ENCODE measurements at places on chromosomes 3 and 15. TPM values are rescaled to one million over a fixed set of nuclear protein-coding genes. Genes with fewer than 3 reads are reported as not detected.

CA12 gene
- total RNA-seq = 1.2 TPM

TM4SF4 gene
- total RNA-seq = not detected

RBM5 gene
- total RNA-seq = 151 TPM

LDHAL6B gene
- total RNA-seq = not detected

CPA3 gene
- 0.98 TPM for total RNA-seq

A4GNT gene
- total RNA-seq = not detected

PAK6 gene
- not detected for total RNA-seq

APH1B gene
- 17.8 TPM for total RNA-seq

SMC4 gene
- 44.1 TPM for total RNA-seq

INTS14 gene
- 44.7 TPM for total RNA-seq

CHST13 gene
- not detected for total RNA-seq

SAMMSON gene
- not detected for total RNA-seq

AADACL2 gene
- not detected for total RNA-seq

LRIG1 gene
- 39.2 TPM for total RNA-seq

ACOX2 gene
- 2.0 TPM for total RNA-seq

GRM7 gene
- total RNA-seq = under 0.01 TPM

CD96 gene
- not detected for total RNA-seq

PRICKLE2 gene
- total RNA-seq = 3.8 TPM

RTP1 gene
- total RNA-seq = not detected

TMC3 gene
- total RNA-seq = not detected
